ENCODE measurements at places on chromosomes 11 and 22.
A peak's percentile ranks its signal among the peaks of the same experiment; 100 is the strongest.

DNA sequence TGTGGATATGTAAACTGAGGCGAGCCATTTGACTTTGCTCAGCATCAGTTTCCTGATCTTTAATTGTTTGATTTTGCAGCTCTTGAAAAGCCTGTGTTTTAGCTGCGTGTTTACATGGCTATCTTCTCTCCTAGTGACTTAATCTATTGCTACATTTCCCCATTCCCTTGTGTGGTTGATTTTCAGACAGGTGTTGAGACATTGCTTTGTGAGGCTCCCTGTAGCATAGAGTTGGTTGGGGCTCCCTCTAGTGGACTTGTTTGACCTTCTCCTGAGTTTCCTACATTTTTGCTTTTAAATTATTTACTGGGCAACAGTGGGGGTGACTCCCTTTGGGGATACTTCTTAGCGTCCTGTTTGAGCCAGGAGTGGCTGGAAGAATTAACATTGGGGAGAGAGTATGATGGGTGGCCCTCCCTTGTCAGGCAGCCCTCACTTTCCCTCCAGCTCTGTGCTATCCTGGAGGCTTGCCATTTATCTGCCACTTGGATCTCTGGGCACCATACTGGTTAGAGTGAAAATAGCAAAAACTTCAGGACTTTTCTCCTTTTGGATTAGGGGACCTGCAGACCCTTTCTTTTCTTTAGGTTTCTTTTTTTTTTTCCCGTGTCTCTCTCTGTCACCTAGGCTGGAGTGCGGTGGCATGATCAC is 9.2 kb upstream of the CBL start:
- peak; percentile 79 for DNase-seq

GRCh38 chr22:35380013-35380412 is 883 bp upstream of the HMOX1 start:
- DNase-seq, result no peak

DNA sequence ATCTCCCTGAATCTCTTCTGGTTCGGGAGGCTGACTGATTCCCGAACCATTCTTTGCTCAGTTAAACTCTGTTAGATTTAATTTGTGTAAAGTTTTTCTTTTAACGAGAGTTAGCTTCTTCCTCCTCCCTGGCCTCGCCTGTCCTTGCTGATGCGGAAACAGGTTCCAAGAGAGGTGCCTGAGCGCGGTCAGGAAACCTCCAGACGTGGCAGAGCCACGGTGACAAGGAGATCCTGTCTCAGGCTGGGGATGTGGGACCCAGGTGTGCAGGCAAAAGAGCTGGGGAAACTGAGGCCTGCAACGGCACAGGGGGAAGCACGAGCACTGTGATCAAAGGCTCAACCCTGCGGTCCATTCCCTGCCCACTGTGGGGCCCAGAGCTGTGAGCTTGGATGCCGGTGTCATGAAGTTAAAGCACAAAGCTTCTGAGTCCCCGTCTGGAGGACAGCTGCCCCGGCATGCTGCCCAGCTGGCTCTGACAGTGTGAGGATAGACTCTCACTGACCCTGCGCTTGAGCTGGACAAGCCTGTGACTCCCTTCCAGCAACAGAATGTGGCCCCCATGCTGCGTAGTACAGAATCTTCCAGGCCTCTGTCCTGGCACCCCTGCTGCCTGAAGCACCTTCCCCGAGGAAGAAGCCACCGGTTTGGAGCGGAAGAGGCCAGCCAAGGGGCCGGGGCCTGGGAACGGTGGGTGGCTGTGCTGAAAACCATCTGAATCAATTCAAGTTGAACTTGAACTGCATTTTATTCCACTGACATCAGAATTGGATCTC is 960.6 kb downstream of the BRD1 start:
- DNase-seq, result no peak

GRCh38 chr11:12408156-12408770 is 30.9 kb downstream of the PARVA start:
- DNase-seq, result no peak

- DNase-seq, result no peak
Observed at GRCh38 chr22:50343541-50343935, 411 bp downstream of the PPP6R2 start.

- DNase-seq, result no peak
Observed at GRCh38 chr11:17658211-17658610, 61.2 kb upstream of the MYOD1 start.

DNA sequence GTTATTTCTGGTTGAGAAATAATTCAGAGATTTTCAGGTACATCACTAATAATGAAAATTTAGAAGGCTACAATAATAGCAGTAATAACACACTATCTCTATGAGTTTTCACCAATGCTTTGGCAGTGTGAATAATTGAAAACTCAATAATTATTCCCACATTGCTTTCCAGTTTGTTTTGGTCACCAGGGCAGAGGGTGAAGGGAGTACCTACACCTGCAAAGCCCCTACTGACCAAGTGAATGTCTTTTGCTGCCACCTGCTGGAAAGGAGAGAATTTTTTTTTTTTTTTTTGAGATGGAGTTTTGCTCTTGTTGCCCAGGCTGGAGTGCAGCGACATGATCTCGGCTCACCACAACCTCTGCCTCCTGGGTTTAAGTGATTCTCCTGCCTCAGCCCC is 3.2 kb downstream of the NELL1 start:
- no peak for DNase-seq

DNA sequence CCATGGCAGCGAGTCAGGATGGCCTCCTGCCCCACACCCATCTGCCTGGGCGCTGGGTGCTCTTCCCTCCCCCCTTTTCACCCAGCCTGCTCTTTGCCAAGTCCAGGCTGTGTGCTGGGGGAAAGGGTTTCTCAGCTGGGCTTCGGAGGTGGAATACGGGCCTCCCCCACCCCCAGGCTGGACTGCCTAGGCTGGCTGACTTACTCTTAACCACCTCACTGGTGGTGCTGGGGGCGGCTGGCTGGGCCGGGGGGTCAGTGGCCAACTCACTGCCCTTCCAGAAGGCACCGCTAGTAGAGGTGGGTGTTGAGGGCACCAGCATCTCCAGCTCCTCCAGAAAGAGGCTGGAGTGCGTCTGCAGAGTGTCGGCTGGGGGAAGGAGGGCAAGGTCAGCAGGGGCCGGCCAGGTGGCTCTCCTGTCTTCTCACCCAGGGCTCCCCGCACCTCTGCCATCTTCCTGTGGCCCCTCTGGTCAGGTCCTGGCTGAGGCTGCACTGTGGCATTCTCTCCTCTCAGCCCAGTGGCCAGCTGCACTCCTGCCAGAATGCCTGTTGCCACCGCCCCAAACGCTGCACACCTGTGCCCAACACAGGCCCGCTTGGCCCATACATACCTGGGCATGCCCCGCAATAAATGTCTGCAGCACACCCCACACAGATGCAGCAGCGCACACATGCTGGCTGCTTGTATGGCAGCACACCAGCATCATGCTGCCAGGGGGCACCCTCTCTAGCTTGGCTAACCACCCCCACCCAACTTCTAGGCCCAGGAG is 9.7 kb downstream of the PITPNM1 start:
- DNase-seq, result peak; percentile 28

- peak; percentile 76 for DNase-seq
Observed at GRCh38 chr22:21020802-21021429, 6.0 kb downstream of the P2RX6 start.

- no peak for DNase-seq
Observed at GRCh38 chr11:117970400-117971024, 15.7 kb upstream of the IL10RA start.

DNA sequence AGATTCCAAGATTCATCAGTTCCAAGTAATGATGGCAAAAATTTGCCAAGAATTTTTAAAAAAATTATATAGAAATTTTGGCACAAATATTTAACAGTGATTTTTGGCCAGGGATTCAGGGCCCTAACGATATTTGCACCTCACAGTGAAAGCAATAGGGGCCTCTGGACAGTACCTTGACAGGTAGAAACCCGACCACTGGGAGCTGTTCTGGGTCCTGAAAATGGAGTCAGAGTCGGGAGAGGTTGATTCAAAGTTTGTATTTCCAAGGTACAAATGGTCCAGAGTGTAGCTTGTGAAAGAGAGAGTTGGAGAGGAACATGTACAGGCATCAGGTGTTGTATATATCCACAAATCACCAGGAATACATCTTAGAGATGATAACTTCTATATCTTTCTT is 41.6 kb downstream of the MRGPRX2 start:
- no peak for DNase-seq

- DNase-seq, result no peak
Observed at GRCh38 chr22:38832005-38832978, 11.5 kb downstream of the NPTXR start.

DNA sequence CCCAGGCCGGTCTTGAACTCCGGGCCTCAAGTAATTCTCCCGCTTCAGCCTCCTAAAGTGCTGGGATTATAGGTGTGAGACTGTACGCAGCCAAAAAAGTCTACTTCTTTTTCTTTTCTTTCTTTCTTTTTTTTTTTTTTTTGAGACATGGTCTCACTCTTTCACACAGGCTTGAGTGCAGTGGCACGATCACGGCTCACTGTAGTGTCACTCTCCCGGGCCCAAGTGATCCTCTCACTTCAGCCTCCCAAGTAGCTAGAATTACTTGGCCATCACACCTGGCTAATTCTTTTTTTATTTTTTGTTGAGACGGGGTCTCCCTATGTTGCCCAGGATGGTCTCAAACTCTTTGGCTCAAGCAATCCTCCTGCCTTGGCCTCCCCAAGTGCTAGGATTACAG is 3.6 kb upstream of the UBE2L3 start:
- no peak for DNase-seq

GRCh38 chr22:20866736-20867135 is 7.9 kb downstream of the SNAP29 start:
- DNase-seq, result no peak

DNA sequence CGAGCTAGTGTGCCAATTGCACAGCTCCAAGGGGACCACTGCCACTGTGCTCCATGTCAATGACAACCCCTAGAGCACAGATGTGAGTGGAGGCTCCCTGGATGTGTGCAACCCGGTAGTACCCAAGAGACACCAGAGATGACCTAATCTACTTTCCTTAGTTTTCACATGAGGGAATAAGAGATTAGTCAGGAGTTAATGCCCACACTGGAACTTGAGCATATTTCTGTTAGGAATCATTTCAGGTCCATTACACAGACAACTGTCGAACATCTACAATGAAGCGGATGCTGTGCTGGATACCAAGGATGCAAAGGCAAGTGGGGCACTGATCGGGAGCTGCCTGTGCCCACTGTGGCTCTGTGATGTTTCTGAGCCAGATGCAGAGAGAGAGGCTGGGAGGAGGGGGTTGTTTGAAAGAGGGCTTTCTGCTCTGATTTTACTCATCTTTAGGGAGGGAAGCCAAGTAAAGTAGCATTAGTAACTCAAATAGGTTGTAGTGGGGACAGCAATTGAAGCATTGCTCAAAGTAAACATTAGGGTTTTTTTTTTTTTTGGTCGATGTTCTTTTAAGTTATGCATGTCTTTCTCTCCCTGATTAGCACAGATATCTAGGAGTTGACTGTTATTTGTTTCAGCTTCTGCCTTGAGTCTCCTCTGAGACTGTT is 82.5 kb upstream of the SORL1-AS1 start:
- DNase-seq, result no peak

DNA sequence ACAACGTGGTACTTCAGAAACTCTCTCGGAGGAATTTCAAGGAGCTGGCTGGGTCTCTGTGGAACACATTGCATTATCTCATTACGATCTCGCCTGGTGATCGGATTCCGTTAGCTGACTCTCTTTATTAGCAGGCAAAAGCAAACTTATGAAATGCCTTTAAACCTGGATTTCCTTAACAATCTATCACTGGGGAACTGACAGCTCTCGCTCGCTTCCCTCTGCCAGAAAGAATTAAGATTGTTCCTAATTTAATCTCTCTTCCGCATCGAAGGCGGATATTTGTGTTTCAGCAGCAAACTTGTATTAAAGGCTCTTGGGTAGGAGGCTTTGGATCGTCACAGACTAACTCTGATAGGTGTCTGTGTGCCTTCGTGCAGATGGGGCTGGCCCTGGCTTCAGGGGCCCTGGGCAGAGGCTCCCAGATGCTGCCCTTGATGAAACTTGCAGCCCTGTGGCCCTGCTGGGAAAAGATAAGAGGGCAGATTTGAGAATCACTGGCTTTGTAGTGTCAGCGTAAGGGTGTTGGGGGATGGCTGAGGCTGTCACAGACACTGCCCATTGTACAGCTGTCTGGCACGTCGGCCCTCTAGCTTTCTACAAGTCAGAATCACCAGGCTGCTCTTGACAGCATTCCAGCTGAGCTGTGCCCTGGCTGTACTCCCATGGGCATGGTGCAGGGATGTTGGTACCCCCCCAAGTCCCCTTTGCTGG is 162.2 kb upstream of the NECTIN1 start:
- DNase-seq, result no peak

DNA sequence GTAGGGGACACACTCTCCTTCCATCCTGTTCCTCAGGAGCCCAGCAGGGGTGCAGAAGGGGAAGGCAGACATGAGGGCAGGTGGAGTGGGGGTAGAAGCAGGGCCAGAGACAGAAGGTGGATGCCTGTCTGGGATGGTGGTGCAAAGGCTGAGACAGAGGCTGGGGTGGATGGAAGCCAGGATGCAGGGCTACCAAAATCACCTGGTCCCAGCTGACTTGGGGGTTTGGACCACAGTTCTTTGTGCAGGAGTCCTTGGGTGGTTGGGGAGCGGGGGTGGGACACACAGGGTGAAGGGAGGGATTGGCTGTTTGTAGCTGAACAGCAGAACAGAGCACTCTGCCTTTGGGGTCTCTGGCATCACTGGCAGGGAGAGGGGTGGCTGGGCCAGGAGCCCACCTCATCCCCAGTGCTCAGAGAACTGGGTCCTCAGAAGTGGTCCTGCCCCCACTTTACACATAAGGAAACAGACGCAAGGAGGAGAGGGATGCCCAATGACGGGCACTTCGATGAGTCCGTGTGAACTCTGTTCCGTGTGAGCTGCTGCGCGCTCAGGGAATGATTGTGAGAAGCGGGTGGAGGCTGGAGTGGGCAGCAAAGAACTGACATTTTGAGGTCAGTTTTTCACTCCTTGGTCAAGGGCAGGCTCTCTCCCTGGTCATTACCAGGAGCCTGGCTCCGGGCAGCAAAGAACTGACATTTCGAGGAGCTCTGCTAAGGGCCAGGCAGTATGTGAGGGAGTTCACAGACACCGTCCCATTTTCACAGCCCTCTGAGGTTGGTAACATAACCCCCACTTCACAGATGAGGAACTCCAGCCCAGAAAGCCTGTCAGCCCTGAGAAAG is 1.9 kb downstream of the TAGLN start:
- DNase-seq, result no peak

DNA sequence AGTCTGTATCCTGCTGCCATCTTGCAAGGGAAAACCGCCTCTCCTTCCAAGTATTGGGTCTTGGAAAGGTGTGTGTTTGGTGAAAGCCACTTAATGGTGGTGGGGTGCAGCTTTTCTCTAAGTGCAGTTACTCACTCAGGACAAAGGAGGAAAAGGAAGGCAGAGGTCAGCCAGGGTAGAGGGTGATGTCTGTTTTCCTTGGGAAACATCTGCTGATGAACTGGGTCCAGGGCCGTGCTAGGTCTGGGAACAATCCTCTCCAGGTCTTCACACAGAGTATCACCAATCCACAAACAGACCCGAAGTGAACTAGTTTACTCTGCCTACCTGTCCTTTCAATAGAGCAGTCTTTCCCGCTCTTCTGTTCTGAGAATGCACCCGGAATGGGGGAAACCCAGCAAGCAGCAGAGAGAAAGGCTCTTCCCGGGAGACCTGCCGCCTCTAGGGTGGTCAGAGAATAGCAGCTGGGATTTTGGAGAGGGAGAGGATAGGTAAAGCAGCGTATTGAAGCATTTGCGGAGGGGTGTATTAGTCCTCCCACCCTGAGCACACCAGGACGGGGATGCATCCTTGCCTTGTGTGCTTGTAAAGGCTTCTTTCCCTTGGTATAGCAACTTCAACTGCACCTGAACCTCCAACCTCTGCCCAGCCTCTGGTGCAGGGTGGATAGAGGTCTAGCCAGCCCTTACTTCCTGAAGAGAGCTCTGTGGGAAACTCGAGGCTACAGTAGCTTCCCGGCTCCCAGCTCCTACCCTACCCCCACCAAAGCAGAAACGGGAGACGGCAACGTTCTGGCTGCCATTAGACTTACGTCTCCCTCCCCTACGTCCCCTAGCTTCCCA is 20.7 kb downstream of the LHFPL7 start:
- no peak for DNase-seq
